ENCODE measurements at places on chromosomes 16 and 17.
A peak's percentile ranks its signal among the peaks of the same experiment; 100 is the strongest.

- no peak for DNase-seq
Measured at GRCh38 chr17:18191967-18192366, 8.3 kb downstream of the ALKBH5 start.

GRCh38 chr17:42281571-42282096, 5.4 kb upstream of the STAT5B start:
- no peak for DNase-seq

DNA sequence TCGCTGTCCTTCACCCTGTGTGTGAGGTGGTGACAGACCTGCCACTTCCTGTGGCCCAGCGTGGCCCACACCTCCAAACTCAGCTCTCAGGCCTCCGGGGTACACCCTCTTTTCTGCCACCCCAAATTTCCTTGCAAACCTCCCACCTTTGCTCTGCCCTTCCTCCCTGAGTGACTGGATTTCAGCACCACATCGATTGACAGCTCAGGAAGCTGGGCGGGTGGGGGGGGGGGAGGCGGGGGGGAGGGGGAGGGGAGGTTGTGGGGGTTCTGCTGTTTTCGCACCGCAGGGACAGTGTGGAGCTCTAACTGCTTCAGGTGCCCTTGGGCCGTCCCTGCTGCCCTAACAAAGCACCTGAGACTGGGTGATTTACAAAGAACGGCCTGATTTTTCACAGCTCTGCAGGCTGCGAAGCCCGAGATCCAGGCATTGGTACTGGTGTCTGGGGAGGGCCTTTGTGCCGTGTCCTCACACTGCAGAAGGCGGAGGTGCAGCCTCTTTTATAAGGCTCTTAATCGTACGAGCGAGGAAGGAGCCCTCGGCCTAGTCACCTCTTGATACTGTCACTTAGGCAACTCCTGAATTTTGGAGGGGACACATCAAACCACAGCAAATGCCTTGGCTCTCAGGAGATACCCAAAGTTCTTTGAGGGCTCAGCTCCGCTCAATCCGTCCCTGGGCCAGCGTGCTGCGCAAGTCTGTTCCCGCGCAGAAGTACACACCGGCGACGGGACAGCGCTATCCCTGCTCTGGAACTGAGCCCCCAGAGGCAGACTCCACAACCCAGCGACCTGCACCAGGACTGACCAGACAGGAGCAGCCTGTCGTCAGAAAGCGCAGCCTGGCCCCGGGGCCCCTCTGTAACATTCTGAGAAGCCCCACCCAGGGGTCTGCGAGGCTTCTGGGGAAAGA, 3.6 kb downstream of the NDUFAF8 start:
- no peak for DNase-seq

GRCh38 chr17:74430706-74431567, 951 bp upstream of the GPRC5C start:
- peak; percentile 12 for DNase-seq

- no peak for DNase-seq
Measured at GRCh38 chr17:39325528-39326240, 75.7 kb downstream of the FBXL20 start.

DNA sequence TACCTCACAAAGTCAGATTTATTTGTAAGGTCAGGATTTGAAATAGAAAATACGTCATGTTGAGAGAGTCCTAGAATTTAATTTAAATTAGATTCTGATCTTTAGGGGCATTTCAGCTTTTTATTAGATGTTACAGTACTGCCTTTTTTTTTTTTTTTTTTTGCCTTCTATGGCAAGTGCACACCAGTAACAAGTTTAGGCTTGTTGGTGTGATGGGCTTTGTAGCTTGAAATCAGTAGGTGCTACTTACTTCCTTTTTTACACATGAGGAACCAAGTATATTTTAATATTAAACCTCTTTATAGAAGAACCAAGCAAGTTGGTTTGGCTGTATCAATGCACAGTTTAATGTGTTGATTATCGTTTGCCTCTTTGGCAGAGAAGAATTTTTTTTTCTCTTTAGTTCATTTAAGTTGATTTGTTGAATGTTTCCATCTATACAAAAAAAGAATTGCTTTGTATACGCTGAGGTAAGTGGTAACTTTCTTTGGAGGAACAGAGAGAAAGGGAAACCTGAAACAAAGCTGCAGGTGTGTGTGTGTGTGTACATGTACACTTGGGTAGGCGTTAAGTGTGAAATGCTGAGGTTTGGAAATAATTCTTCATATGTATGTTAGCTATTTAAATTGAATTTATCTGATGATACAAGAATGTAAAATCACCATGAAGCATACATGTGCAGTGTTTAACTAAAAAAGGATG, 15.7 kb downstream of the RBL2 start:
- DNase-seq: no peak

DNA sequence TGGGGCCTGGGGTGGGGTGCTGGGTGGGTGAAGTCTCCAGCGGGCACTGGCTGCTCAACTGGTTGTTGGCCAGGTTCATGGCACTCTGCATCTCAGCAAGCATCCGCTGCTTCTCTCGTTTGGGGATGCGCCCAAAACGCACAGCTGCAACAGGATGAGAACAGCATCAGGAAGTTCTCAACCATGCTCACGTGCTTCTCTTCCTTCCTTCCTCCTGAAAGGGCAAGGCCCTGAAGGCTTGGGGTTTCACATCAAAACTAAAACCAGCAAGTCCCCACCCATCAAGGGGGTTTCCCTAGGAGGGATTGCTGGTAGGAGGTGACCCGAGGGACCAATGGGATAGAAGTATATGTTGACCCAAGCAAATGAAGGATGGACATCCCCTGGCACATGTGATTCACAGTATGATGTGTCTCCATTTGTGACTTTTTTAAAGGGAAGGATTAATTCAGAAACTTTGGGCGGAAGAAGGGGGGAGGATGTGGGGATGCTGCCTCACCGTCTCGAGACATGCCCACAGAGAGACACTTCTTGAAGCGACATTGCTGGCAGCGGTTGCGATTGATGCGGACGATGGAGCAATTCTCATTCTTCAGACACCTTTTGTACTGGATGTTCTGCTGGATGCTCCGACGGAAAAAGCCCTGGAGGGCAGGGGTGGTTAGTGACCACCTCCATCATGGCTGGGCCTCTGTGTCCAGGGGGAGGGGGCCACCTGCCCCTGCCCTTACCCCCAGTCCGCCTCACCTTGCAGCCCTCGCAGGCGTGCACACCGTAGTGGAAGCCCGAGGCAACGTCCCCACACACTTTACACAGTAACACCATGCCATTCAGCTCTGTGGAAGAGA, 4.2 kb downstream of the NR1D1 start:
- peak; percentile 73 for DNase-seq

GRCh38 chr17:45091778-45092425, 30.8 kb downstream of the NMT1 start:
- no peak for DNase-seq

DNA sequence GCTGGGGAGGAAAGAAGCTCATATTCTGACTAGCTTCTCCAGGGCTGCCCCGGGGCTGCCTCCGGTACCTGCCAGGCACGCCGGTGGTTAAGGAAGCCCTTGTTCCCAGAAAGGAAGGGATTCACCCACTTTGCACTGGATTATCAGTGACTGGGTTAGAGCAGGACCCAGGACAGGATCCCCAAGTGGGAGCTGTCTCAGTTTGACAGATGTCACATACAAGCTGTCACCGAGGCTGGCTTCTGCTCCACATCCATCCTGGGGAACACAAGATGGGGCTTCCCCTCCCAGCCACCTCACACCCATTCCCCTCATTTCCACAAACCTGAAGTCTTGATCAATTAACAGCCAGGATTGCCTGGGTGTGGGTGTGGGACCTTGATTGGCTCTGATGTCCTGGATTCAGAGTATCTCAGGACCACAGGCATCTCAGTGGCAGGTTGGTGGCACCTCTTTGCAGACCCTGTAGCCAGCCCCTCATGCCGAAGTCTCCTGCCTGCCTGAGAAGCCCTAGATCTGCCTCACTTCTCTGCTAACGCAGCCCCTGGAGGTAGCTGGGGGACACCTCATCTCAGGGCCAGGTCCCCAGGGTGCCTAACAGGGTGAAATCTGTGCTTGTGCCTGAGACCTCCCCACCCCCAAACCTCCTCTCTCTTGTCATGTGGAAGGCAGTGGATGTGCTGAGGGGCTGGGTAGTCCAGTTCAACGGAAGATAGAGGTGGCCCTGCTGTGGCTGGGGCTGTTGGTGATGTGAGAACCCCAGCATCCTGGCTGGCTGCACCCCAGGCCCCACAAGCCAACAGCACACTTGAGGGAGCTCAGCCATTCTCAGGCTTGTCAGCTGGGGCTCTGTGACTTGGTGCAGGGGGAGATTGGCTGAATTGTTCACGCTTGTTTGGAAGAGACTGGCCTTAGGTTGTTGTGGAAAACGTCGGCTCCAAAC, 1.4 kb downstream of the CACNG5 start:
- no peak for DNase-seq

DNA sequence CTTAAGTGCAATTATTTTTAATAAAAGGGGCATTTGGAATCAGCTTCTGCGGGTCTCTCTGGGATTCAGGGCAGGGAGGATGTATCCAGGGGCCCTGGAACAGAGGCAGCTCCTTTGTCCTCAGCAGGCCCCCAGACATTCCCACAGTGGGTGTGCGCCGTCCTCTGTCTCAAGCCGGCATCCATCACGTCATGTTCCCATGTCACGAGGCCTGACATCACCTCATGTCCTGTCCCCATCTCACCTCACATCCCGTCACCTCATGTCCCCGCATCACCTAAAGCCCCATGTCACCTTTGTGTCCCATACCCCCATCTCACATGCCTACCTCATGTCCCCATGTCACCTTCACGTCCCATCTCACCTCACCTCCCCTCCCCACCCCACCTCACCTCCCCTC, 18.5 kb downstream of the GAA start:
- DNase-seq: no peak

- no peak for DNase-seq
Measured at GRCh38 chr17:9364837-9365430, 210.7 kb downstream of the STX8 start.

DNA sequence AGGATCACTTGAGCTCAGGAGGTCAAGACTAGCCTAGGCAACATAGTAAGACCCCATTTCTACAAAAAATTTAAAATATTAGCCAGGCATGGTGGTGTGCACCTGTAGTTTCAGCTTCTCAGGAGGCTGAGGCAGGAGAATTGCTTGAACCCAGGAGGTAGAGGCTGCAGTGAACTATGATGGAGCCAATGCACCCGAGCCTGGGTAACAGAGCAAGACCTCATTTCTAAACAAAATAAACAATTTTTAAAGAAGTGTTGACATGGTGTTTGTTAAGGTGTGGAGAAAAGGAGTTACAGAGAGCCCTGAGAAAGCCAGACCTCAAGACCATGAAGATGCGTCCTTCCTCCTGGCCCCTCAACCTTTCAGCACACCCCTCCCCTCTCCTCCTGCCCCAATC, 37.6 kb upstream of the C1QL1 start:
- DNase-seq: no peak

- DNase-seq: no peak
Measured at GRCh38 chr17:12729086-12729485, 60.2 kb upstream of the ARHGAP44 start.

DNA sequence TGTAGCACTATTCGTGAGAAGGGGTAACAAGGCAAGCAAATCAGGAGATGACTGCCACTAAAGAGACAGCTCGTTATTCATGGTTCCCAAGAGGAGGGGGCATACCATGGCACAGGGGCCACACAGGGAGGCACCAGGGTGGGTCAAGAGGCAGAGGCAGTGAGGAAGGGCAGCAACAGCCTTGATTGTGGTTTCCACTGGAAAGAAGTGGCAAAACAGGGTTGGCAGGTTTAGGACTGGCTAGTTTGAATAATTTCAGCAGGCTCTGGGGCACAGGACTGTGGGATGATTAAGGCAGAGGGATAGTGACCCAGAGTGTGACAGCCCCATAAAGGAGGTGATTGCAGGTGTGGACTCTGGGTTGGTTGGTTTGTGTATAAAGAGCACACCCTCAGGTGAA, 188.9 kb downstream of the CBLN1 start:
- DNase-seq: no peak

DNA sequence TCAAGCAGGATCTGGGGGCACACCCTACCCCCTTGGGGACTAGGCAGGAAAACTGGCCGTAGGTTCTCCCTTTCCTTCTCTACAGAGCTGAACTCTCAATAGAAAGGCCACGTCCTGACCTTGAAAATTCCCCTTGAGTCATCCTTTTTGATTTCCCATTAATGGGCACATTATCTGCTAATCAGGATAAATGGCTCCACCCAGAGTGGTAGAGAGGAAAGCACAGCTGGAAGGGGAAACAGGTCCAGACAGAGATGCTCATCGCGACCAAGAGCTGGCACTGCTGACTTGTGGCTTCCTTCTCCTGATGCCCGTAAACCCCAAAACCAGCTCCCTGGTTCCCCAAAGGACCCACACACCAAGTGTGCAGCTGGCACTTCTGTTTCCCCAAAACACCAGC, 206.5 kb upstream of the CDH5 start:
- DNase-seq: no peak

GRCh38 chr17:9234389-9234945, 213.2 kb downstream of the NTN1 start:
- DNase-seq: no peak

GRCh38 chr17:75849724-75850123, 5.4 kb downstream of the WBP2 start:
- DNase-seq: no peak

- DNase-seq: peak; percentile 84
Measured at GRCh38 chr16:4414187-4414917, 2.0 kb downstream of the CORO7 start.

DNA sequence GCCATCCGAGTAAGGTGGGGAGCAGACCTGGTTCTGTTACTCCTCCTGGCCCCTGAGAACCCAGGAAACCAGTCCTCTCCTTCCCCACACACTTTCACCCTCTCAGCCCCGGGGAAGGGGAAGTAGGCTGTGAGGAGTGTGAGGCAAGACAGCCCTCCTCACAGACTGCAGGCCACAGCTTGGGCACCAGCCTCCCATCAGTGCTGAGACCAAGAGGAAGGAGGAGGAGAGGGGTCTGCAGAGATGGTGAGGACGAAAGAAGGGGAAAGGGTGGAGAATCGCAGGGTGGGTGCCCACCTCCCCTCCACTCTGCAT, 7.0 kb downstream of the G6PC3 start:
- DNase-seq: no peak

DNA sequence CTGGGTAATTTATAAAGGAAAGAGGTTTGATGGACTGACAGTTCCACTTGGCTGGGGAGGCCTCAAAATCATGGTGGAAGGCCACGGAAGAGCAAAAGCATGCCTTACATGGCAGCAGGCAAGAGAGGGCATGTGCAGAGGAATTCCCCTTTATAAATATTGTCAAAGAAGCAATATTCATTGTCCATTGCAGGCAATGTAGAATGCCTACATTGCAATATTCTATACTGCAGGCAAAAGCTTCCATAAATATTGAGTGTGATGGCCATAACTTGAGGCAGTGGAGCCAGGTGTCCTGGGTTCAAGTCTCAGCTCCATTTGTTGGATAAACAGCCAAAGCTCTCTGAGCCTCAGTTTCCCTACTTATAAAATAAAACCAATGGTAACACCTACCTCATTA, 322.3 kb downstream of the SHISA9 start:
- DNase-seq: no peak

GRCh38 chr17:28004344-28004743, 38.1 kb upstream of the NLK start:
- DNase-seq: no peak
